ENCODE measurements at places on chromosomes 3 and 15.

- no peak for DNase-seq
Measured at GRCh38 chr15:97177151-97177577, 783.3 kb upstream of the ARRDC4 start.

- DNase-seq, result no peak
Measured at GRCh38 chr15:86555098-86555497, 475.4 kb downstream of the AGBL1 start.

DNA sequence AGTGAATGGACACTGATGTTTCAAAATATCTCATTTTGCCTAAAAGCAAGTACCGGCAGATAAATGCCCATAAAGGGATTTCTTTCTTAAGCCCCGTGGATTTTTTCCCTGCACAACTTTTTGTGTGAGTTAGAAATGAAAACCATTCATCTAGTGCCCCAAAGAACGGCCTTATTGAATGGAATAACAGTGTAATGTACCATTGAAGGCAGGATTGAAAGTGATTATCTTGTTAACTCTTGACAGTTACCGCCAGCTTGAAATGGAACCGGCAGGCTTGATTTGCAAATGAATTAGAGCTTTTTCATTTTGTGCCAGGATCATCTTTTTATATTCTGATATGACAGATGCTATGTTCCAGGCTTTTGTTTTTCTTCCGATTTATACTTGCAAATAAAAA is 162.2 kb downstream of the RSRC1 start:
- no peak for DNase-seq

DNA sequence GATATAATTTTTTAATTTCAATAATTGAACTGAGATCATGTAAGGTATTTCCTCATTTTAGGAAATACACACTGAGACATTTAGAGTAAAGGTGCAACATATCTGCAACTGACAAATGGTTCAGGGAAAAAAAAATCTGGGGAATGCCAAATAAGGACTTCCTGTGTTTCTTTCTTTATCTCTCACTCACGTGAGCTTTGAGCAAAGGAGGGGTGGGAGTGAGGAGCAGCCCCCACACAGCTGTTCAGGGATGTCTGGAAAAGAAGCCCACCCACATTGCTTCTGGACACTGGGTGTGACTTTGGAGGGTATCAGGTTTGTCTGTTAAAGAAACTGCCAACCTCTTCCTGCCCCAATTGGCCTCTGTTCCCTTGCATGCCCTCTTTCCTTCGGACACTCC is 5.6 kb upstream of the TP63 start:
- no peak for DNase-seq

Data from stimulated activated CD8-positive, alpha-beta memory T cell treated with anti-CD3 and anti-CD28 coated beads, Interleukin-2, amount 100 ng/mL, for 48 hours (primary cell).